ENCODE measurements at places on chromosomes 7 and 10.
A peak's percentile ranks its signal among the peaks of the same experiment; 100 is the strongest.

DNA sequence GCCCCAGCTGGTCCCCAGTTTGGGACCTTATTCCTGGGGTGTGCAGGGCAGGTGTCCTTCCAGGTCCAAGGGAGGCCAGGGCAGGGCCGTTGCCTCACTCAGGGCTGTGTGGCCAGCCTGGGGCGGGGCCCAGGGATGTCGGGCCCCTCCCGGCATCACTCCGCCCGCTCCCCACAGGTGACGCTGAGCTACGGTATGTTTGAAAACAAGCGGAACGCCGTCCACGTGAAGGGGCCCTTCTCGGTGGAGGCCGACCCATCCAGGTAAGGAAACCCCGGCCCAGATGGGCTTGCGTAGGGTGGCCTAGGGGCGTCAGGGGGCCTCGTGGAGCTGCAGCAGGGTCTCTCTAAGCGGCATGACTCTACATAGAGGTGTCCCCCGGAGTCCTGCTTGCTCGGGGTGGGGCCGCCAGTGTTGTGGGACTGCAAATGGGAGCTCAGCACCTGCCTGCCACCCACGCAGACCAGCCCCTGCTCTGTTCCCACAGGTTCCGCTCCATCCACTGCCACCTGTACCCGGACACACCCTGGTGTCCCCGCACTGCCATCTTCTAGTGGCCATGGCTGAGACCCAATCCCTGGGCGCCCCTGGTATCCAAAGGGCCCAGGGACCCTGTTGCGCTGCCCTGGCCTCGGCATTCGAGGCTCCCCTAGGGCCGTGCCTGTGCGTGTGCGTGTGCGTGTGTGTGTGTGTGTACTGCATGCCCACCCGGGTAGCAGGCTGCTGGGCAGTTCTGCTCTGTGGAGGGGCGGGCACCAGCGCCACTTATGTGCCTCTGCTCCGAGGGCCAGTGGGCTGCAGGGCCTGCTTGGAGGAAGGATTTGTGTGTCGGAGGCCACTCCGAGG is 7.3 kb downstream of the LFNG start:
- peak; percentile 7 for DNase-seq

GRCh38 chr7:98215561-98216495 is 4.6 kb downstream of the BHLHA15 start:
- DNase-seq: no peak

- DNase-seq: no peak
These were observed 256.4 kb downstream of the TRIL start for GRCh38 chr7:28701731-28702130.

GRCh38 chr7:98097042-98097645 is 9.5 kb upstream of the LMTK2 start:
- no peak for DNase-seq

- DNase-seq: peak; percentile 69
These were observed 627 bp downstream of the DUSP5 start for GRCh38 chr10:110498087-110498981.
